ENCODE measurements at places on chromosomes 1 and 21. TPM values are rescaled to one million over a fixed set of nuclear protein-coding genes. Genes with fewer than 3 reads are reported as not detected.

Gene OXCT2
- total RNA-seq: 0.64 TPM

Gene DIRAS3
- total RNA-seq: 48.4 TPM

Gene SLAMF1
- not detected for total RNA-seq

Gene LCE1C
- total RNA-seq: not detected

Gene ANKRD45
- total RNA-seq: 0.52 TPM
